ENCODE measurements at places on chromosomes 2 and 18.

GRCh38 chr2:22788749-22789327 is 596.1 kb upstream of the KLHL29 start:
- no peak for DNase-seq

GRCh38 chr2:164700390-164700789 is 79.1 kb upstream of the GRB14 start:
- DNase-seq: no peak

DNA sequence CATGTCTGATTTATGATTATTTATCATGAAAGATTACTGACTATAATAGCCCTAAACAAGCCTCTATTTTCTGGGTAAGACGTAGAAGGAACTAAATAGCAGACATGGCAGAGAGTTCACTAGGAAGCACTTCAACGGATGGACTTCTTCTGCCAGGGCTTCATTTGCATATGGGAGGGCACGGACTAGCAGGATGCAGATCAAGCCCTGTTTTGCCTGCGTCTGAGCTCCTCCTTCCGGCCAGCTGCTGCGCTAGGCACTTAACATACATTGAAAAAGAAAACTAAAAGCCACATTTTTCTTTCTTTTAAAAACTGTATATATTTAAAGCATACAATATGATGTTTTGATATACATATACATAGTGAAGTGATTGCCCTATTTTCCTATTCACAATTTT is 340.0 kb upstream of the MEX3C start:
- peak; percentile 16 for DNase-seq

DNA sequence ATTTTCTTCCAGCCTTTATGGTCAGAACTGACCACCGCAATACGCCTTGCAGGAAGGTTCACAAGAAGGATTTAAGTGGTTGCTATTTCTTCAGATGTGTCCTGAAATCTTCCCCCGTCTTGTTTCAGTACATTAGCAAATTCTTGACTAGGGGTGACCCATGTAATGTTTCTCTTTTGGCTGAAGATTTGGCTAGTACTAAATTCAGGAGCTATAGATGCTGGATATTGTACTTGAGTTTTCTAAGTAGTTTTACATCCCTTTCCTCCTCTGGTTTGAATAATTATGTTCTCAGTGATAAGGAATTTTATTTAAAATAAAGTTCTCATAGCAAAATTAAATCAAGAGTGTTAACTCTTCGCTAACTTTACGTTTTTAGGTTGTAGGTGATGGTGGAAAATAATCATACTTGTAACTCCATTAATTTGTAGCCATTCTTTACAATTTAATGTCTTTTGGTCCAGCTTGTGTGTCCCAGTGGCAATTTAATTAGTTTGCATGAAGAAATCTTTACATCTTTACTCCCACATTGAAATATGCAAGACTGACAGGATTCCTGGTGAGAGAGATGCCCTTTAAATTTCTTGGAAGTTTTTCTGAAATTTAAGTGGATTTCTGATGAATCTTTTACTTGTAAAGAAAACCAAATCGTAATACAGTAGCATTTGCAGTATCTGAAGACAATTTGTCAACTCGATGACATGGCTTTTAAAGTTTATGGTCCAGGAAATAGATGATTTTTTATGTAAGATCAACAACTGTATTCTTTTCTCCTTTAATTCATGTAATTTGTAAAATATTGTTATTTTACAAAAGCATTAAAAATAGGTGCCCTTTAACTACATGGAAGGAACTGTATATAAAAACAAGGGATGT is 2.8 kb downstream of the PHLPP1 start:
- no peak for DNase-seq

DNA sequence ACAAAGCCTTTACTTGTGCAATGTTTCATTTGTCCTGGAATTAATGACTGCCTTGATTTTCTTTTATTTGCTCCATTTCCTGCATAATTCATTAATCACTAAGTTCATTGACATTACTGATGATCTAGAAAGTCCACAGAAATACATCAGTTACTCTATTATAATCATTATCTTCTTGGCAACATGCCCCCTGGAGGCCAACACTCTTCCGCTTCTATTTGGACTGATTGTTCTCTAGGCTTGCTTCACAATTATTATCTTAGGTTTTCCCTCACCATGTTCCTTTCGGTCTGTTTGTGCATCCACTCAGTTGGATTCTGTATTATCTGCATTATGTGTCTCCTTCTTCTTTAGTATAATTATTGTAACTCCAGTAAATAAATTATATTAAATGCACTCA is 461.0 kb upstream of the CDH2 start:
- no peak for DNase-seq

DNA sequence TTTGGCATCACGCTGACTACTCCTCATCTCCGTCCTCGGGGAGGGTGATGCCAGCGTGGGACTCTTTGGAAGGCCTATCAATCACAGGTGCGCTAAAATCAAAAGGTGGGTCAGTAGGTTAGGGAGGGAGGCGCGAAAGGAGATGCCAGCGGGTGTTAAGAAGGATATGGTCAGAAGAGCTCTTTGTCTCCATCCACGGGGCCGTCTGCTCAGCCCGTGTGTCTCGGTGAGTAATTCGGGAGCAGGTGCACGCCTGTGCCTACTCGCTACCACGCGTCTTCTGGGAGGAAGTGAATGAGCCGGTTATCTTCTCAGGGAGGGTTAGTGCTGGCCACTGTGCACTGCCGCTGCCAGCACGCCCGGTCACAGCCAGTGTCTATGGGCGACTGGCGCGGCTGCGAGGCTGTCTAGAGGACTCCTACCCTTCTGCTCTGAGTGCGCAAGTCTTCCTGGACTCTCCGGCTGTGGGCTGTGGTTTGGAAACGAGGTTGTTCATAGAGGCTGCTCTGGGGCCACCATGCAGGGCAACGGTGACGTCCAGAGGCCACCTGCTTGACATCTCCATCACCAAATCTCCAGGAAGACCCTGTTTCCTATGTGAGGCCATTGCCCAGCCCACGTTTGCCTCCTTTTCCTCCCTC is 153.4 kb downstream of the MBP start:
- no peak for DNase-seq

DNA sequence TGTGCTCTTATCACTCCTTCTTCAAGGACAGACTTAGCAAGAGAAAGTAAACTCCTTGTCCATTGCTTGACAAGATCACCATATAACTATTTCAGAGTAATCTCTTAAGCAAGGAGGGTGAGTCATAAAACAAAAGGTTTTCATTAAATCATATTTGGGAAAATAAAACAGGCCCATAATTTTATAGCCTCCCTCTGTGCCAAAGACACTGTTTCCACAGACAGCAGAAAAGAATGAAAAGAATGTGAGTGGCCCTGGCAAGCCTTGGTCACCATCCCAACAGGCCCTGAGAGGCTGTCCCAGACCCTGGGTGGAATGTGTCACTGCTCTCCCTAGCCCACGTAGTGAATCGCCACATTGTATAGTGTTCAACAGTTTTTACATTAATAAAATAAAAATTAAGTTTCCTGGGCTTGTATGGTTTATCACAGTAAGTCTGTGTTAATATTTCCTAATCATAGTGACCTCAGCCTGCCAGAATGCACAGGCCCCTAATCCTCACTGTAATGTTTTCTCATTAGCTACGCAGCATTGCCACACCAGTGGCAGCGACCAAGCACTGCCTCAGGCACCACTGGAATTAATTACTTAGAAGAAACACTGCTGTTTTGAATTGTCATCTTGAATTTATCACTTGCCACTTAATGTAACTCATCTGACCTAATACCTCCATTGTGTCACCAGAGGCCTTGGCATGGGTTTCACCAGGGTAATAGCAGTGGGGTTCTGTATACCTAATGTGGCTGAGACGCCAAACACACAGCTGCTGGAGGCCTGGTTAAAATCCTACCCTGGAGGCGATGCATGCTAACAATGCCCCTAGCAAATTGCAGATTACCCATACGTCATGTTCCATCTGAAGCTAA is 401.9 kb downstream of the LNPK start:
- no peak for DNase-seq

GRCh38 chr2:155965415-155966063 is 367.0 kb downstream of the NR4A2 start:
- DNase-seq: no peak

DNA sequence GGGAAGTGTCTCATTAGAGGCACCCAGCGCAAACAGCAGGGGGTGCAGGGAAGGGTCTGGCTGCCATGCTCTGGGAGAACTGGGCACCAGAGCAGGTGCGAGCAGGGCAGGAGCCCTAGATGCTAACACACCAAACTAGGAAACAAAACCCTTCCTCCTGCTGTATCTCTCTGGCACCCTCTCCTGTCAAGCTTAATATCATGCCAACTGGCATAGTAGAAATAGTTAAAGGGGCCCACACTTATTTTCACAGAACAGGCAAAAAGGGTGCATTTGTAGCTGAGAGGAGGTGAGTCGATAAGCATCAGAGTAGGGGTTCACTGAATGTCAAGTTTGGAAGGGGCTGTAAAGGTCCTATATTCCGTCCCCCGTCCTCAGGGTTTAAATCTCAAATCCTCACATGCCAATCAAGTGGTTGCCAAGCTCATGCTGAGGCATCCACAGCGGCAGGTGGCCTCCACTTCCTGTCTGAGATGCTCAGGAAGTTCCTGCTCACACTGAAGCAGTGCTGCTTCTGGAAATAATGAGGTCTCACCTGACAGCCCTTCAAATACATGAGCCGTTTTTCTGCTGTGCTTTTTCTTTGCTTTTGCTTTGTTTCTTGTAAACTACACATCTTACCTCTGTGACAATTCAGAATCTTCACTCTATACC is 14.9 kb upstream of the ACKR3 start:
- DNase-seq: peak; percentile 34

- no peak for DNase-seq
Observed at GRCh38 chr2:211376410-211376809, 820.0 kb downstream of the CPS1 start.

All from activated CD4-positive, alpha-beta T cell treated with anti-CD3 and anti-CD28 coated beads, Interleukin-2, amount 10 ng/mL, durations not matched to agents 7 days and 5 days (primary cell).